ENCODE measurements at places on chromosomes 7 and 10.

DNA sequence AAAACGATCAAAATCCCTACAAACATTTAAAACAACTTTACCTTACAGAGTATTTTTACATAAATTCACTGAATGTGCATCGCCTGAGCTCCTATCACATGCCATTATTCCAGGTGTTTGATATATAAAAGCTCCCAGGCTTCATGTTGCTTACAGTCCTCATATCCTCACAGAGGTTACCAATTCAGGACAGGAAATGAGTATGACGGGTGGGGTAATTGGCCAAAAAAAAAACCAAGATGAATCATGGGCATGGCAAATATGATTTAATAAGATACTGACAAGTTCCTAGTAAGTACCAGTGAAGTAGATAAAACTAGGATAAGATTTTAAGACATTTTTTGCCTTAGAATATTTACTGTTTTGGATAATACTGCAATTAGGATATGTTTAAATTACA is 135.8 kb downstream of the KMT2E start:
- no peak for DNase-seq

DNA sequence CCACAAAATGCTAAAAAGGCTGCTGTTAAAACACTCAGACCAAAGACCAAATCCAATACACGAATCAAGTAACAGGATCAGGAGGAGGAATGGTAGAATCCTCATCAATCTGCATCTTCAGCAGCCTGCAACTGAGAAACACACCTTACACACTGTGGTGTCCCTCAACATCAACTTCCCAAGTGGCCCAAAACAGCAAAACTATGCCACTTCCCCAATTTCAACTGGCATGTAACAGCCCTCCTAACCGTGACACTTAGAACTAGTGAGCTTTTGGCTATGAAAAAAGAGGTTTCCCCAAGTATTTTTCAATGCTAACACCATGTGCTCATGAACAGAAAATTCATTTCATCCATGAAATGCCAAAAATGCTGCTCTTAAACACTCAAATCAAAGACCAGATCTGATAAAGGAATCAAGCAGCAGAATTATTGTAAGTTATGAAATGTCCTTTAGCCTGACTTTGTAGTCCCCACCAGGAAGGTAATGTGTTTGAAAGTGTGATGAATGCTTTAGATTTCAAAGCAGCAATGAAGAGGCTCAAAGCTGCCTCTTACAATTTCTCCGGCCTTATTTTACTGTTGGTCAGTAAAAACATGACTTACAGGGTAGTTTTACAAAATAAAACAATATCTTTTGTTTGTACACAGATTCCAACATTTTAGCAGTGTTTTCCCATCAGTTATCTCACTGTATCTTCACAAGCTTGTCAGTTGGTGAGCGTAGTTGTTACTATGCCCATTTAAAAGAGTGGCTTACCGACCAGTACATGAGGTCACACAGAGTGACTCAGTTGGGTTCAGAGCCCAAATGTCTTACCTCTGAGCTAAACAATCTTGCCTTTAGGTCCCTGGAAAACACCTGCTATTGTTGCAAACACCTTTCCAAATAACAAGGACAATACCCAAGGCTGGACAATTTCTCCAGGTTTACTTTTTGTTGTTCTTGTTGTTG is 65.7 kb upstream of the ASAH2 start:
- DNase-seq, result no peak

DNA sequence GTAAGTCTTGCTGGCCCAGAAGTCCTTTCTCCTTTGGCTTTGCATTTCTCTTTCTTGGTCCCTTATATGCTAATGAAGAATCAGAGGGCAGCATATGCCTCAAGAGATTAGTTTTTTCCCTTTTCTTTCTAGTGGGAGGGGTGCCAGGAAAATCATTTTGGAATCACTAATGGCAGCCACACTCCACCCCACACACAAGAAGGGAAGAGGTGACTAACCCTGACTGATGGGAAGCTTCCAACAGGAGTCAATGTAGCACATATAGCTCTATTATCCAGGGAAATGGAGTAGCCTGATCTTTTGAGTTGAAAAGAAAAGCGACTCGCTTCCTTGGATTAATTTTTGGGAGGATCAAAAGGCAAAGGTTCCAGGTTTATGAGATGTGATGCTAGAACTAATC is 225.3 kb downstream of the KIF20B start:
- DNase-seq, result no peak

DNA sequence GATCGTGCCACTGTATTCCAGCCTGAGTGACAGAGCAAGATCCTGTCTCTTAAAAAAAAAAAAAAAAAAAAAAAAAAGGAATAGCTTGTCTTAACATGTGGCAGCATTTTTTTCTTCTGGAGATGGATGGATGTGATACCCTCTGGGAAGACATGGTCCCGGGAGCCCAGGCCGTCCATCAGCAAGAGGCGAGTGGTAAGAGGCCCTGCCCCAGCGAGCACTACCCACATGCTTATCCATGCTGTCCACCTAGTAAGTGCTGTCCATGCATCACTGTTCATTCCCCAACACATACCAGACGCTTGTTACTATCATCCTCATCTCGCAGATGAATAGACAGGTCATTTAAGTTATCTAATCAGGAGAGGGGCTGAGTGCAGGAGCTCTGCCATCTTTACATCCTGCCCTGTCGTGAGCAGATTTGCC is 12.9 kb downstream of the ATP6V1F start:
- no peak for DNase-seq

Measured in ACHN (cell line).